Fibroblast of skin of back (primary cell): ENCODE measurements at places on chromosomes 13 and 19.

- peak; percentile 13 for DNase-seq
Observed at GRCh38 chr13:33087790-33088189, 71.6 kb downstream of the KL start.

DNA sequence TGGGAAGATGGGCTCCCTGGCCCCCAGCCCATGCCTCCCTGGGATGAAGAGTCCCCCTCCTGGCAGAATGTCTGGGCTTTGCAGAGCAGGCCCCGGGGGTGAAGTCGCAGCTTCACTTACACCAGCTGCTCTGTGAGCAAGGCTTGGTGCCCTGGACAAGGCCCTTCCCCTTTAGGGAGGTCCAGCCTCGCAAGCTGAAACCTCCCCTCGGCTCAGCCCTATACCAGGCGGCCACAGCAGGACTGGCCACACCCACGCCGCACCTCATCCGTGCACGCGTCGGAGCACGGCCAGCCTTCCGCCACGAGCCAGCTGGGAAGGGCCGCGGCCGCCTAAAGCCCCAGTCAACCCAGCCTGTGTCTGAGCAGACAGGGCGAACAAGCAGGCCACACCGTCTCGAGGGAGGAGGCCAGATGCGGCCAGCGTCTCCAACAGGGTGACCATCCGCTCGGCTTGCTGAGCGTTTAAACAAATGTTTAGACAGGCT, 83.2 kb upstream of the MCF2L start:
- DNase-seq: peak; percentile 65

GRCh38 chr13:32589471-32589870, 3.2 kb downstream of the PDS5B start:
- DNase-seq: no peak

DNA sequence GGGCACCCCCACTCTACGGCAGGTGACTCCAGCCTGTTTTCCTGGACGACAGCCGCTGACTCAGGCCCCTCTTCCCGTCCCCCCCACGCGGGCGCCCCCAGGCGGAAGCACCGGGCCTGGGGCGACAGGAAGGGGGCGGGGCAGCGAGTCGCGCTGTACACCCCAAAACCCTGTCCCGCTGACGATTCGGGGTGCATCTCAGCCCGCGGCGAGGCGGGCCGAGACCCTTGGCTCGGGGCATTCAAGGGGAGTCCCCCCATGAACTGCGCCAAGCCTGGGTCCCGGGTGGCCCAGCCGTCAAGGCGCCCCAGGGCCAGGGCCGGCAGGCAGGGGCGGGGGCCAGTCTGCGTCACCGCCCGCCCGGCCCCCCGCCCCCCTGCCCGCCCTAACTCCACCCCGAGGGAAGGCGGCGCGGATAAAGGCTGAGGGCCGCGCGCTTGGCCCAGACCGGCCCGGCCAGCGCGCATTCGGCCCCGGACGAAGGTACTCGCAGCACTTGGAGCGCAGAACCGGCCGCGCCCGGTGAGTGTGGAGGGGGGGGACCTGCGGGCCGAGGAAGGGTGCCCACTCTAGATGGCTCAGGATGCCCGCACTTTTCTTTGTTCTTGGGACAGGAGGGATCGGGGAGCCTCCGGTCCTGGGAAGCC, at the start of gene MIDN:
Gene MIDN (plus strand): TSS at position 445 of the 647 bp plus-strand sequence. CDS start 1,714 bp downstream, outside the sequence.
- DNase-seq: peak; percentile 88

GRCh38 chr19:35437406-35437951, 10.6 kb upstream of the FFAR2 start:
- no peak for DNase-seq

GRCh38 chr19:53308339-53308811, 25.2 kb upstream of the ZNF845 start:
- no peak for DNase-seq

- DNase-seq: no peak
Observed at GRCh38 chr19:51137792-51138425, 4.2 kb upstream of the SIGLEC7 start.

- peak; percentile 98 for DNase-seq
Observed at GRCh38 chr13:66210677-66211076, 1019.5 kb downstream of the PCDH9 start.

GRCh38 chr13:21911646-21912298, 240.9 kb downstream of the FGF9 start:
- peak; percentile 11 for DNase-seq

DNA sequence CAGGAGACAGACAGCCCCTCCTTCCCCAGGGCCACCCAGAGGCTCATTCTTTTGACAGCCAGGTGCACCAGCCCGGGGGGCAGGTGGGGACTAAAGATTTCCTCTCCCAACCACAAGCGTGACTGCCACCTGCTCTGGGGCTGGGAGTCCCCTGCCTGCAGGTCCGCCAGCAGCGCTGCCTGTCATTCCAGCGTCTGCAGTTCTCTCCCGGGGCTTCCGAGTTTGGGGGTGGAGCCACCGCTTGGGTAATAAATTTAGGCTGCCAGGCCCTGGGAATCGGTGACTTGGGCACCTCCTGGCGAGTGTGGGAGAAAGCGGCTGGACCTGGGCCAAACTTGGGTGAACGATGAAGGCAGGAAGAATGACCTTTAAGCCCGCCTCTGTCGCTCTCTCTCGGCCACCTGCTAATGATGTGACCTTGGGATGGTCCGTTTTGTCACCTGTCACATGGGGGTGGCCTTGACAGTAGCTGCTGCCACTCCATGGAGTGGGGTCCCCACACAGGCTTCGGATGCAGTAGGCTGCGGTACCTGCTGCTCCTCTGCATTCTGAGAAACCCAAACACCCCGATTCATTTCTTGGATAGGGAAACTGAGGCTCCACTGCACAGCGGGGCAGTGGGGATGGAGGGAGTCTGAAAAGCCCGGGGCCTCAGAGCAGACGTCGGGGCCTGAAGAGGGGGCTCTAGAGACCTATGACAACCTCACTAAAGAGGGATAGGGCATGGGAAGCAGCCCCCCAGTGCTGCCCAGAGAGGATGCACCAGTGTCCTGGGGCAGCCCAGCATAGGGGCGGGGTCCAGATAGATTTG, 12.8 kb downstream of the FUT6 start:
- DNase-seq: peak; percentile 20

- DNase-seq: no peak
Observed at GRCh38 chr13:26255115-26255514, 1.2 kb downstream of the CDK8 start.

DNA sequence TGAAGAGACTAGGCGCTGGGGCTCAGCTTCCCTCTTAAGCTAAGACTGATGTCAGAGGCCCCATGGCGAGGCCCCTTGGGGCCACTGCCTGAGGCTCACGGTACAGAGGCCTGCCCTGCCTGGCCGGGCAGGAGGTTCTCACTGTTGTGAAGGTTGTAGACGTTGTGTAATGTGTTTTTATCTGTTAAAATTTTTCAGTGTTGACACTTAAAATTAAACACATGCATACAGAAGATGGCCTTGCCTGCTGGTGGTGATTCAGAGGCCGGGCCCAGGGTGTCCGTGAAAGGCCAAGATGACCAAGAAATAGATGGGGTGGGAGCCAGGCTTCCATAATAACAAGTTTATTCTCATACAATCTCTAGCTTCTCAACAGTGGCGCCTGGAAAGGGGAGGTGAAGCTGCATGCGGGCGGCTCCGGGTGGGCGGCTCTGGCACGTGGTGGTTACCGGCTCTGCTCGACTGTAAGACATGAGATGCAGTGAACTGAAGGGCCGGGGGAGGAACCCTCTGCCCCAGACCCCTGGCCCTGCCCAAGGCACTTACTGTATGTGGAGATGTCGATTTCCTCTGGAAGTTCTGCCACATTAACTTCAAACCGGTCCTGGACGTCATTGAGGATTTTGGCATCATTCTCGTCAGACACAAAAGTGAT, 10.5 kb downstream of the DDX39A start:
- no peak for DNase-seq

DNA sequence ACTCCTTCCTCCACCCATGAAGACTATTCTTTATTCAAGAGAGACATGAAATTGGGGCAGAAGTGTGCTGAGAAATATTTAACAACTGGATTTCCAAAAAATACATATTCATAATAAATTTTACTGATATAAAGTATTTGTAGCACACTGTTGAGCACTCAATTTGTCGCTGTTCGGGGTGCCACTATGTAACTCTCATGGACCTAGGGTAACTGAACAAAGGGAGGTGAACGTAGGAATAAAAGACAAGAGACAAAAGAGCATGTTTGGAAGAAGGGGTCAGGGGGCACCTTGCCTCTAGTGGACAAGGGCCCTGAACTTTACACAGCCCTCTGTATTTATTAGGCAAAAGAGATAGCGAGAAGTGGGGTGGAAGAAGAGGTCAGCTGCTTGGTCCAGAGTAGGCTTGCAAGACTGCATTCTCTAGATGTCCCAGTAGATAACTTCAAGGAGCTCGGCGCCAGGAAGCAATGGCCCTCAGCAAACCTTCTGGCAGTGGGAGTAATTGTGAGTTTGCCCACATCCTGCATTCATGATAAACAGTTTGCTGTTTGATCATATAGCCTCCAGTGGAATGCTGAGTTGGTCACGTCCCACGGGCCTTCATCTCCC, 4.5 kb upstream of the ZNF175 start:
- DNase-seq: no peak

DNA sequence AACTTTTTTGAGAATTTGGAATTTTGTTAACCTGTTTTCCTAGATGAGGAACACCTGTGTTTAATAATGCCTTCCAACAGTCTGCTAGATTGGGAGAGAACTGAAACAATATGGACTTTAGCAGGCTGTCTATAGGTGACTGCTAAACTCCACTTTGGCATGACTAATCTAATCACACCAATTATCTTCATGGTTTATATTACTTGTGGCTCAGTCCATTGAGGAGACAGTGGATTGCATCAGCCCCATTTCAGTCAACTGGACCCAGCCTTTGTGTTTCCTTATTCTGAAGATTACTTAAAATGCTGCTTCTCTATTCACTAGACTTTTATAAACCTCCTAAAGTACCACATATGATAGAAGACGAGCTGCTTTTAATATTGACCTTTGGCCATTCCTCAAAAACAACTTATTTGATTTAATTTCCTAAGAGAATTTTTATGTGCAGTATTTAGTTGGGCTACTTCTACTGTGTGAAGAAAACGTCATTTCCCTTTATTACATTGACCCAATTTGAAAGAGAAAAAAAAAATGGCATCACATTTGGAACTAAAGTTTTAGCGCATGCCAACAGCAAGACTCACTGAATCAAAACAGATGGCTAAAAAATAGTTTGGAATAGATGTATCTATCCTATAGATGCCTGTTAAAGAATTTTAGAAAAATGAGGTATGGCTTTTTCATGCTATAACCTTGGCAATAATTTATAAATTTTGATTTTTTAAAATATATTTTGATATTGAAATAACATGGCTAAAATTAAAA, 295.8 kb downstream of the NDFIP2 start:
- peak; percentile 43 for DNase-seq

DNA sequence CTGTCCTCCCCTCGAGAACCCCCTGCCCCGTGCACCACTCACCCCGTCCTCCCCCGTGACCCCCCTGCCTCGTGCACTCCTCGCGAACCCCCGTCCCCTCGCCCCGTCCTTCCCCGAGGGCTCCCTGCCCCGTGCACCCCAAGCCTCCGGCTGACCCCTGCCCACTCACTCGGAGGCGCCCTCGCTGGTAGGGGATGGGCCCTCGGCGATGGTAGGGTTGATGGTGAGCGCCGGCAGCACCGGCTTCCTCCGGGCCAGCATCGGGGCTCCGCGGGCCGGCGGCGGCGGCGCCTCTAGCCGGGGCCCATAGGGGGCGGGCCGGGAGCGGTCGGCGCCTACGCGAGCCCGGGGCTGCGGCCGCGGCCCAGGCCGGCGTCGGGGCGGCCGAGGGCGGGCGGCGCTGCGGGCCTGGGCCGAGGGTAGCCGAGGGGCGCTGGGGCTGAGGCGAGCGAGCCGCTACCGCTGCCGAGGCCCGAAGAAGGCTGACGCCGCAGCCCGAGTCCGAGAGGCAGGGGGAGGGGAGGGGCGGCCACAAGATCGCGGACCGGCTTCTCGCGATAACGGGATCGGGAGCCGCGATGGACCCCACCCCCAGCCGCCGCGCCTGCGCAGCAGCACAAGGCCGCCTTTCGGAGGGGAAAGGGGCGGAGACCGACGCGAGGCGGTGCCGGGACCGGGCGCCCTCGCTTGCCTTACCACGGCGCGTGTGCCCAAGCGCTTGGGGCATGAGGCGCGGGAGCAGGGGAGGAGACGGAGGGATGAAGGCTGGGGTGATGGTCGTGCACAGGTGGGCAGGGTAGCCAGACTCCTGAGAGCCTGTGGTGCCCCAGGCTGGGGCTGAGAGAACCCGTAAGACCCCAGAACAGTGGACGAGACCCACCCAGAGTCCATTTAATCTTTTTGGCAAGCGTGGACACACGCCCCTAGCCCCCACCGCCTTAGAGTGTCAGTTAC, at the start of gene MAP2K2:
Gene MAP2K2 (minus strand): TSS at position 508 of the 954 bp plus-strand sequence. CDS start 247 bp downstream, at position 261.
- peak; percentile 85 for DNase-seq

- no peak for DNase-seq
Observed at GRCh38 chr19:37969695-37970094, 62.7 kb downstream of the SIPA1L3 start.

DNA sequence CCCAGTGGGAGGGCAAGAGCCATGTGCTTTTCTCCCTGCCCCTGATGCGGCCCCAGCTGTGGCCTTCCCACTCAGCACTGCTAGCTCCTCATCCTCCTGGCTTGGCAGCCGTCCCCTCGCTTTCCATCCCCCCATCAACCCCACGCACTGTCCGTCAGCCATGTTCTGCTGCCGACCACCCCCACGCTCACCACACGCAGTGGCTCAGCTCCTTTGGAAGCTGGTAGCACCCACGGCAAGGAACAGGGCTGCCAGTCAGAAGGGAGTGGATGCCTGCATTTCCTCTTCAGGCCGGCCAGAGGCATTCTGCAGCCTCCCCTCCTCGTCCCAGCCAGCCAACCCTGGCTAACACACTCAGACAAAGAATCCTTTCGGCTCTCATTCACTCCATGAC, 6.3 kb downstream of the CALM3 start:
- no peak for DNase-seq

- DNase-seq: no peak
Observed at GRCh38 chr13:81609335-81609734, 1268.4 kb upstream of the SPRY2 start.

DNA sequence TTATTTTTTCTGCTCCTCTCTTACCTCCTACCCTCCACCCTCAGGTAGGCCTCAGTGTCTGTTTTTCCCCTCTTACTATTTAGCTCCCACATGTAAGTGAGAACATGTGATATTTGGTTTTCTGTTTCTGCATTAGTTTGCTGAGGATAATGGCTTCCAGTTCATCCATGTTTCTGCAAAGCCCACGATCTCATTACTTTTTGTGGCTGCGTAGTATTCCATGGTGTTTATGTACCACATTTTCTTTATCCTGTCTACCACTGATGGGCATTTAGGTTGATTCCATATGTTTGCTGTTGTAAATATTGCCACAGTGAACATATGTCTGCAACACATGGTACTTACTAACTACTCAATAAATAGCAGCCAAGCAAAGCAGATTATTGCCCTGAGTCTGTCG, 56.8 kb downstream of the DNAJC15 start:
- no peak for DNase-seq
